Airway epithelial cell (primary cell): ENCODE measurements at places on chromosomes 6 and 20. TPM values are rescaled to one million over a fixed set of nuclear protein-coding genes. Genes with fewer than 3 reads are reported as not detected.

The GLP1R gene
- not detected in 2 replicates for total RNA-seq

The SOX4 gene
- total RNA-seq = 18.0 and 26.9 TPM in 2 replicates

The F13A1 gene
- total RNA-seq = 0.05 TPM in 1 of 2 replicates, not detected in the other

The GABRR2 gene
- not detected in 2 replicates for total RNA-seq

The FNDC1 gene
- 0.07 TPM in 1 of 2 replicates, not detected in the other for total RNA-seq

The PLCB1 gene
- 0.85 and 1.7 TPM in 2 replicates for total RNA-seq

The BPIFA1 gene
- total RNA-seq = 0.35 and 0.42 TPM in 2 replicates

The ZNF318 gene
- 4.4 and 6.1 TPM in 2 replicates for total RNA-seq

The ZFP64 gene
- total RNA-seq = 15.6 and 28.2 TPM in 2 replicates

The WFDC12 gene
- not detected in 2 replicates for total RNA-seq

The CLPSL1 gene
- not detected in 2 replicates for total RNA-seq

The CDSN gene
- total RNA-seq = 0.14 TPM in 1 of 2 replicates, not detected in the other

The HDGFL1 gene
- not detected in 2 replicates for total RNA-seq

The CASS4 gene
- total RNA-seq = 0.21 TPM in 1 of 2 replicates, not detected in the other

The CRISP3 gene
- total RNA-seq = 0.09 and 0.35 TPM in 2 replicates

The SYNCRIP gene
- 54.6 and 66.9 TPM in 2 replicates for total RNA-seq

The CCN2 gene
- total RNA-seq = 16.1 and 22.5 TPM in 2 replicates

The ARMC12 gene
- not detected in 2 replicates for total RNA-seq

The KIF6 gene
- not detected in 2 replicates for total RNA-seq

The TMC2 gene
- not detected in 2 replicates for total RNA-seq

The TRIM15 gene
- not detected in 2 replicates for total RNA-seq

The BPIFB1 gene
- not detected in 2 replicates for total RNA-seq

The C2 gene
- total RNA-seq = 0.21 TPM in 1 of 2 replicates, not detected in the other

The CNBD2 gene
- total RNA-seq = 5.2 and 12.3 TPM in 2 replicates

The TRIM31 gene
- total RNA-seq = 0.05 TPM in 1 of 2 replicates, not detected in the other

The DNMT3B gene
- 0.88 and 2.5 TPM in 2 replicates for total RNA-seq

The TSHZ2 gene
- 1.2 and 1.6 TPM in 2 replicates for total RNA-seq

The UCKL1 gene
- total RNA-seq = 9.5 and 23.1 TPM in 2 replicates

The POM121L2 gene
- not detected in 2 replicates for total RNA-seq

The MYBL2 gene
- 38.6 and 47.8 TPM in 2 replicates for total RNA-seq

The ATP6V1G2 gene
- total RNA-seq = 0.19 and 0.28 TPM in 2 replicates

The ANGPT4 gene
- total RNA-seq = not detected in 2 replicates

The TSPO2 gene
- total RNA-seq = not detected in 2 replicates

The FAM83C gene
- 1.2 and 3.2 TPM in 2 replicates for total RNA-seq

The SCGN gene
- not detected in 2 replicates for total RNA-seq

The PNPLA1 gene
- 0.14 and 0.23 TPM in 2 replicates for total RNA-seq

The ECT2L gene
- total RNA-seq = not detected in 2 replicates

The ENPP1 gene
- total RNA-seq = 0.28 and 0.42 TPM in 2 replicates

The TNFRSF6B gene
- total RNA-seq = 31.8 and 39.1 TPM in 2 replicates

The NKX2-4 gene
- total RNA-seq = not detected in 2 replicates

The MEI4 gene
- total RNA-seq = not detected in 2 replicates

The TFAP2A gene
- total RNA-seq = 24.4 and 24.8 TPM in 2 replicates

The OLIG3 gene
- not detected in 2 replicates for total RNA-seq

The BMP2 gene
- 2.5 and 3.7 TPM in 2 replicates for total RNA-seq

The ENPP5 gene
- total RNA-seq = 0.74 and 0.92 TPM in 2 replicates

The DXO gene
- total RNA-seq = 16.1 and 17.8 TPM in 2 replicates

The SIM1 gene
- total RNA-seq = not detected in 2 replicates

The SOBP gene
- total RNA-seq = 0.19 and 0.99 TPM in 2 replicates

The SPTLC3 gene
- 4.6 and 7.1 TPM in 2 replicates for total RNA-seq
